Ecto neural progenitor cell (in vitro differentiated cells): ENCODE measurements at places on chromosomes 4 and X.

DNA sequence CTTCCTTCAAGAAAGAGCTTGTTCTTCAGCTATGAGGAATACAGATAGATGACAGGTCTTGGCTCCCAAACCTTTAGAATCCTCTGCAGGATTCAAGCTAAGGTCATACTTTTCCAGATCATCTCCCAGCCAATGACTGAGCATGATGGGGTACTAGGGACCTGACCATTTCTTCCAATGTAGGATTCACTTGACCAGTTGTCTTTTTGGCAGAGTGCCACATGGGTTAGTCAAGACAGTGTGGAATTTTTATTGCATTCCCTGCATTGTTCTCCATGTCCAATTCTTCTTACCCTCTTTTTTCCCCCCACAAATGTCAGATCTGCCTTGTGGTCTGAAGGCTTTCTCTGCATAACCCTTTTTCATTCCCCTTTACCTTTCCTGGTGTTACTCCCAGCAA, 99.5 kb downstream of the CCSER1 start:
- no peak for DNase-seq

DNA sequence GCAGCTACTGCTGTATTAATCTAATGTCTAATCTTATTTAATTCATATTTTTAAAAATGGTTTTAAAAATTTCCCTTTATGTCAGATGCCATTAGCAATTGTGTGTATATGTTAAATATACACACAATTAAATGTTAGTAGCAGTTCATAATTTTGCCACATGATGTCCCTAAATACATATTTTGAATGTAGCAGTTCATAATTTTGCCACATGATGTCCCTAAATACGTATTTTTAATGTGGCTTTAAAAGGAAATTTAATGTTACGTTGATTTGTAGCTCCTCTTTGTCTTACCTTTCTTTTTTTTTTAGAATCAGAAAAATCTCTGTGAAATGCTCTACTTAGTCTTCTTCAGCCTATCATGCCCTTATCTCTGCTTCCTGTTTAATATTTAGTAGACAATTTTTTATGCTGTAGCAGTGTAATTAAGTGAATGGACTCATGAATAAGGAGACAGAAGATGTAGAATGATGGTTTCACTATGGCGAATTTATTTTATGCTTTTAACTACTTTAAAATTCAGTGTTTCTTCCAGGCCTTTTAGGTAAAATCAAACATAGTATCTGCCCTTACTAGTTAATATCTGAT, 26.1 kb downstream of the RBM46 start:
- no peak for DNase-seq

- no peak for DNase-seq
These were observed 39.0 kb downstream of the ENPEP start for GRCh38 chr4:110514889-110515479.

DNA sequence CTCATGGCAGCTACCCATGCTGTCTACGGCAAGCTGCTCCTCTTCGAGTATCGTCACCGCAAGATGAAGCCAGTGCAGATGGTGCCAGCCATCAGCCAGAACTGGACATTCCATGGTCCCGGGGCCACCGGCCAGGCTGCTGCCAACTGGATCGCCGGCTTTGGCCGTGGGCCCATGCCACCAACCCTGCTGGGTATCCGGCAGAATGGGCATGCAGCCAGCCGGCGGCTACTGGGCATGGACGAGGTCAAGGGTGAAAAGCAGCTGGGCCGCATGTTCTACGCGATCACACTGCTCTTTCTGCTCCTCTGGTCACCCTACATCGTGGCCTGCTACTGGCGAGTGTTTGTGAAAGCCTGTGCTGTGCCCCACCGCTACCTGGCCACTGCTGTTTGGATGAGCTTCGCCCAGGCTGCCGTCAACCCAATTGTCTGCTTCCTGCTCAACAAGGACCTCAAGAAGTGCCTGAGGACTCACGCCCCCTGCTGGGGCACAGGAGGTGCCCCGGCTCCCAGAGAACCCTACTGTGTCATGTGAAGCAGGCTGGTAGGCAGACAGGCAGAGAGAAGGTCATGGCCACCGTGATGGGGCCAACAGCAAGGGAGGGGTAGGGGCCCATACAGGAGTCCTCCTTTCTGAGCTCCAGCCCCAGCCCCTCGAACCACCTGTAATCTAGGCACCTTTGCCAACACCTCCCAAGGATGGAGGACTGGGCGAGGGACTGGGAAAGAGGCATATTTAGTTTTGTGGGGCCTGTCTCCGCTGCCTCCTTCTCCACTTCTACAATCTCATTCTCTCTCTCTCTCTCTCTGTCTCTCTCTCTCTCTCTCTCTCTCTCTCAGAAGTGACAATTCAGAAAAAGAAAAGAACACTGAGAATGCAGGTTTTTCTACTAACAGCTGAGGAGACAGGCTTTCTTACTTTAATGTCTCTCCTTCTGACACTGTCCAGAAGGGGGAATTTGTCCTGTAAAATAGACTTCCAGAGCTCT, 4.7 kb upstream of the TSPYL2 start:
- no peak for DNase-seq

- no peak for DNase-seq
These were observed 3.5 kb downstream of the AP1AR start for GRCh38 chr4:112234952-112235609.

DNA sequence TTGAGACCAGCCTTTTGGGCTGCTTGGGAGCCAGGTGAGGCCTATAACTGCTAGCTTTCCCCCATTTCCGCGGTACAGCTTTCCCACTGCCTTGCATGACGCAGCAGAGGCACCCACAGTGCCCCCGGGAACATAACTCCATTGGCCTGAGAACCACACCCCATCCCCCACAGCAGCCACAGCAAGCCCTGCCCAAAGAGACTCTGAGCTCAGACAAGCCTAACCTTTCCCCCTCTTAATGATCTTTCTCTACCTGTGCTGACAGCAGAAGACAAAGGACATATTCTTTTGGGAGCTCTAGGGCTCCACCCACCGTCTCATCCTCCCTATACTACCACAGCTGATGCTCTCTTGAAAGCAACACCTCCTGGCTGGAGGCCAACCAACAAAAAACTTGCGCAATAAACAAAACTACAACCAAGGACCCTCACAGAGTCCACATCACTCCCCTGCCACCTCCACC, 114.8 kb downstream of the FANCB start:
- DNase-seq, result no peak

DNA sequence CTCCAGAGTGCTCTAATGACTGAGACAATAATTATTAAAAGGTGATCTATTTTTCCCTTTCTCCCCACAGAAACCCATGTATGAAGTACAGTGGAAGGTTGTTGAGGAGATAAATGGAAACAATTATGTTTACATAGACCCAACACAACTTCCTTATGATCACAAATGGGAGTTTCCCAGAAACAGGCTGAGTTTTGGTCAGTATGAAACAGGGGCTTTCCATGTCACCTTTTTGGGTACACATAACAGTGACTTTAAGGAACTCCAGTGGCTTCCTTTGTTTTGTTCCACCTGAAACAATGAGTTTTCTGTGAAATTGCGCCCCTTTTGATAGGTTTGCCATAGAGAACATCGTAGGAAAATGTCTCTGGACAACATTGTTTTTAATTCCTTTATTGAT, 69.6 kb downstream of the KIT start:
- no peak for DNase-seq

GRCh38 chr4:161188578-161188977, 975.2 kb downstream of the FSTL5 start:
- no peak for DNase-seq

GRCh38 chr4:163484906-163485305, 9.6 kb upstream of the TMA16 start:
- peak; percentile 73 for DNase-seq

DNA sequence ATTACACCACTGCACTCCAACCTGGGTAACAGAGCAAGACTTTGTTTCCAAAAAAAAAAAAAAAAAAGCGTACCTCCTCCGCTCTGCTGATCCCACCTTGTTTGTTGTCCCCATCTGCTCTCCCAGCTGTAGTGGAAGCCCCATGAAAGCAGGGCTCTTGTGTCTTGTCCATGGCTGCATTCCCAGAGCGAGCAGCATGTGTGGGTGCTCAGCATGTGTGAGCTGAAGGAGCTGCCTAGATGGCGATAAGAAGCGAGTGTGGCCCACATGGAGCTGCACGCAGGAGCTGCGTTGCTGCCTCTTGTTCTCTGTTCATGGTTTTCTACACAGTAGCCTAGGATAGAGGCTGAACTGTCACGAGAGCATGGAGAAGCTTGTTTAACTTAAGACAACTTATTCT, 12.4 kb downstream of the NSD2 start:
- no peak for DNase-seq

- DNase-seq, result peak; percentile 49
These were observed 49.0 kb upstream of the TRAM1L1 start for GRCh38 chr4:117134386-117134785.

DNA sequence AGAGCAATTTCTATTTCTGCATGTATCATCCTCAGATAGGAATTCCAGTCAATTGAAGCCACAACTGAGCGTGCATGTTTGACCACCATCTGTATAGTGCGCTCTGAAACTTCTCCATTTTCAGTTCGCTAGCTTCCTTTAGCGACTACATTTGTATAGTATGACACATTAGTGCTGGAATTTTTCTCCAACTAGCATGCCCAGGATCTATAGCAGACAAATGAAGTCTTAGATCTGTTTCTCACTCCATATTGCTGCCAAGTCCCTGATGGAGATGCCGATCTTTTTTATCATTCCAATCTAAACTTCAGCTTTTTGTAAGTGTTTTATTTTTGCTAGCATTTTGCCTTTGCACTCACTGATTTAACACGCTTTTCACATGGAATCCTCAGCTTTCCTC, 774.8 kb upstream of the TENM3 start:
- DNase-seq, result no peak

- DNase-seq, result no peak
These were observed 64.3 kb upstream of the FTHL17 start for GRCh38 chrX:31136144-31136611.

GRCh38 chrX:56726605-56727004, 2.4 kb upstream of the NBDY start:
- no peak for DNase-seq

DNA sequence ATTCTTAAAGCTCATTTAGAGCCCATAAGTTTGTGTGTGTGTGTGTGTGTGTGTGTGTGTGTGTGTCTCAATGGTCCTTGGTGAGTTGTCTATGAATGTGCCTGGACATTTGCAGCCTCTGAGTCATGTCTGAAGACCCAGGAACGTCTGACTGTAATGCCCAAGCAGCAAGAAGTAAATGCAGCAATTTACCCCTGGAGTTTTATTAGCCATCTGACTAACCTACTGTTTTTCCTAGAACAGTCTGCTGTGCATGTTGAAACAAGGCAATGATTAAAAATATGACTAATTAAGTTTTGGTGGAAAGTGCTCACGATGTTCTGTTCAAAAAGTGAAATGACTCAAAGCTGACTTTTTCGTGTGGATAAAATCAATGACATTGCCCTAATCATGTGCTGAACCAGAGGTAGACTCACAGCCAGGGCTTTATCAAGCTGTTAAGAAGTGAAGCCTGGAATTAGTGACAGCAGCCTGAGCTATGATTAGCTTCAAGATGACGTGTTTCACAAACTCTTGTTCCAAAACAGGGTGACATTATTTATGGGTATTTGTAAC, 201.6 kb downstream of the CPE start:
- DNase-seq, result no peak

DNA sequence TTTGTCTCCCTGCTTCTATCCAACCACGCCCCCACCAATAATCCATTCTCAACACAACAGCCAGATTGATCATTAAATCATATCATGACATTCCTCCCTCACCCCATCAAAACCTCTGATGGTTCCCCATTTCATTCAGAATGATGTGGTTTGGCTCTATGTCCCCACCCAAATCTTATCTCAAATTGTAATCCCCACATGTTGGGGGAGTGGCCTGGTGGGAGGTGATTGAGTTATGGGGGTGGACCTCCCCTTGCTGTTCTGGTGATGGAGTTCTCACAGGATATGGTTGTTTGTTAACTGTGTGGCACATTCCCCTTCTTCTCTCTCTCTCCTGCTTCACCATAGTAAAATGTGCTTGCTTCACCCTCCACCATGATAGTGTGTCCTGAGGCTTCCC, 23.3 kb downstream of the TRMT2B start:
- DNase-seq, result no peak

DNA sequence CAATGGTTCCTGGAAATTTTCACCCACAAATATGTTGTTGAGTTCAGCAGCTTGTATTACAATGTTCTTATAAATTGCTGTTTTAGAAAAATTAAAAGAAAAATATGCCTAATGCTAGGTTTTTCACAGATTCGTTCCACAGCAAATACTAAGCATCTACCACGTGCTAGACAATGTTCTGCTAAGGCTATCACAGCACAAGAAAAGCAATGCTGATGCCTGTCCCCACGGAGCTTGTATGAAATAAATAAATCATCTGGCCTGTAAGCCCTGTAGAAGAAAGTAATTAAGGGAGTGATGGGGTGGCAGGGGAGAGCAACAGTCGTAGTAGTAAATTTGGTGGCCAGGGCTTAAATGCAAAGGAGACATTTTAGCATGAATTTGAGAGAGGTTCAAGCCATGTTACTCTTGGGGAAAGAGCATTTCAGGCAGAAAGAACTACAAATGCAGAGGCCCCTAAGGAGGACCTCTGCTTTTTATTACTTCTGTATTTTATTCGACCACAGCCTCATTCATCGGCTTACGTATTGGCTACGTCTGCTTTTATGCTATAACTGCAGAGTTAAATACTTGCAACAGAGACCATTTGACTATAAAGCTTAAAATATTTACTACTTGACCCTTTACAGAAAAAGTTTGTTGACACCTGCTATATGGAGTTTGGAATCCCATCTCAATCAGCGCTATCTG, 36.3 kb downstream of the ARAP2 start:
- DNase-seq, result no peak

GRCh38 chr4:78768452-78769180, 7.5 kb upstream of the BMP2K start:
- DNase-seq, result no peak

GRCh38 chr4:156228676-156229075, 275.0 kb upstream of the CTSO start:
- no peak for DNase-seq

- DNase-seq, result no peak
These were observed 170.7 kb downstream of the ANKRD50 start for GRCh38 chr4:124541652-124542420.

DNA sequence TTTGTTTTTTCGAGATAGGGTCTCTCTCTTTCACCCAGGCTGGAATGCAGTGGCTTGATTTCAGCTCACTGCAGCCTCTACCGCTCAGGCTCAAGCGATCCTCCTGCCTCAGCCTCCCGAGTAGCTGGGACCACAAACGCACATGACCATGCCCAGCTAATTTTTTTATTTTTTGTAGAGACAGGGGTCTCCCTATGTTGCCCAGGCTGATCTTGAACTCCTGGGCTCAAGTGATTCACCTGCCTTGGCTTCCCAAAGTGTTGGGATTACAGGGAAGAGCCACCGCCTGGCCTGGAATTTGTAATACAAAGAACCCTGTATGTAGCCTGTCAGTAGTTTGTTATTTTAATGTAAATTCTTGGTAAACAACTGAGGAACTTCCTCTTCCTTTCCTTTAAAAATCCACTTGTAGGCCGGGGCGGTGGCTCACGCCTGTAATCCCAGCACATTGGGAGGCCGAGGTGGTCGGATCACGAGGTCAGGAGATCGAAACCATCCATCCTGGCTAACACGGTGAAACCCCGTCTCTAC, 119.5 kb downstream of the PHKA2 start:
- DNase-seq, result no peak
